Activated CD4-positive, alpha-beta T cell treated with anti-CD3 and anti-CD28 coated beads, Interleukin-2, amount 50 U/mL, for 16 hours (primary cell): ENCODE measurements at places on chromosomes 16 and 17.
A peak's percentile ranks its signal among the peaks of the same experiment; 100 is the strongest.

DNA sequence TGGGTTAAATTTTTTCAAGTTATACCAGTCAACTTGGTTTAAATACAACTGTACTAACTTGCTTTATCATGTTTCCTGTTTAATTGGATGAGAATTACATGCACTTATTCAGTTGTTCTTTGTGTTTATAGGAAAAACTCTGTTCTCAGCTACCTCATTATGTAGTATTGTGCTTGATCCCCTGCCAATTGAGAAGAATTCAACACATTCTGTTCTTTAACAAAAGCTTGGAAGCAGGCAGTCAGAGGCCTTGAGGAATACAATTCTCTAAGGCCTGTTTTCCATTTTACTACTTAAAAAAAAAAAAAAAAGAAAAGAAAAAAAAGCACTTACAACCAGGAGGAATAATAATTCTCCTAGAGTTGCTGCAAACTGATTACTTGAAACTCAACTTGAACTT lies 60.6 kb upstream of the CMIP start:
- DNase-seq = no peak

- no peak for DNase-seq
Measured at GRCh38 chr17:60107526-60108257, 29.0 kb upstream of the HEATR6 start.

- DNase-seq = no peak
Measured at GRCh38 chr16:5665834-5666233, 568.2 kb upstream of the EEF2KMT start.

DNA sequence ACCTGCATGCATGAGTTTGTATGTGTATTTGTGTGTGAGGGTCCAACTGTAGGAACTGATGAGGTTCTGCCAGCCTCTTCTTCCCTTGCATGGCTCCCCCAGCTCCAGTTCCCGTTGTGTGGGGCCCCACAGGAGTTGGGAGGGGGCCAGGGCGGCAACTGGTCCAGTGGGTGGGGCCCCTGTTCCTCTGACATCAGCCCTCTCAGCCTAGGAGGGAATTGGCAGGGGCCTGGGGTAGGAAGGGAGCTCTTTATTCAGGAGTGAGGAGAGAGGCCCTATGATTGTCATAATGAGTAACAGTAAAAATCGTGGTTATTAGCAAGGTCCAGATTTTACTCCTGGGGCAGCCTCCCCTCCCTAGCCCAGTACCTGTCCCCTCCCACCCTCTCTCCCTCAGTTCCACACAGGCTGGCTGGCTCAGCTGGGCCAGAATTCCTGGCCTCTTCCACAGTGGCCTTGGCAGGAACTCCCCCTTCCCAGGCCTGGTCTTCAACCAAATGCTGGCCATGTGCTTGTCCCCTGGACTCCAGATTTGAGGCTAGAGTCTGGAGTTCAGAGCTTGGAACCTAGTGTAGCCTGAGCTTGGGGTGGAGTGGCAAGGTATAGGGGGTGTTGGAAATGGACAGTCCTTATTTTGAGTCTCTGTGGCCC lies 18.9 kb downstream of the RARA start:
- DNase-seq = no peak

- DNase-seq = no peak
Measured at GRCh38 chr16:84764970-84765369, 54.8 kb upstream of the CRISPLD2 start.

DNA sequence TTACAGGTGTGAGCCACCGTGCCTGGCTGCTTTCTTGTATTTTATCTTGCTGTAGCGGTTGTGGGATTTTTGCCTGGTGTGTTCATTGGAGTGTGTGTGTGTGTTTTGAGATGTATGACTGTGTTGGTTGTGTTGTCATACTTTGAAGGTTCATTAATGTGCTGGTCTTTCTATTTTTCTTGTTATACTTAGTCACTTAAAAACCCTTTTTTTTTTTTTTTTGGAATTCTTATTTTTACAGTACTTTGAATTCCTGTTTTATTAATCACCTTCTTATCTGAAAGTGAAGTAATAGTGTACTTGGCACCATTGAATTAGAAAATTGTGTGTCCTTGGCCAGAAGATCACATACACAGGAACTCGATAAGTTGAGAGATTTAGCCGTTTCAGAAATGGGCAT lies 30.2 kb downstream of the TENT4B start:
- no peak for DNase-seq

DNA sequence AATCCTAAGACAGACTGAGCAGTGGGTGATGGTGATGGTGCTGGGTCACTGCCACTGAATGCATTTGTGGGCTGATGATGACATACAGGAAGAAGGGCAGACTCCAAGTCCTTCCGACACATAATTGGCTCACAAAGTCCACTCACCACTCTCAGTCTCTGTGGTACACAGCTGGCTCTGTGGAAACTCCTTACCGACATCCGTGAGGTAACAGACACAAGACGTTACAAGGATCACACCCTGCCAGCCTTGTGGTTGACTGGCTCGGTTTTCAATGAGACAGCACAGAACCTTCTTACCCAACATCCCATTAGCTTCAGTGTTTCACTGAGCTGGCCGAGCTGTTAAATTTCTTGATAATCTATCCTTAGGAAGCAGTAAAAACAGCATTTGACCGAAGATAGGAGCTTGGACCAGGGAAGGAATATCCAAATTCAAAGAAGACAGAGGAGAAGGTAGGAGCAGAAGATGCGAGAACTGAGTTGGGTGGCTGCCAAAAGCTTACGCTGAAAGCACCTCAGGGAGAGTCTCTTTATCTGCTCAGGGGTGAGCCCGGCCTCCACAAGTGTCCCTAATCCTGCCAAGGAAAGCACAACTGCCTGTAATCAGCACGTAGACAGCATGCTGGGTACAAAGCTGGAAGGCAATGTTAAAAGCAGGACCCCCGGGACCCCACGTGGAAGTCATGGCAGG lies 5.5 kb upstream of the MXRA7 start:
- DNase-seq = peak; percentile 46

DNA sequence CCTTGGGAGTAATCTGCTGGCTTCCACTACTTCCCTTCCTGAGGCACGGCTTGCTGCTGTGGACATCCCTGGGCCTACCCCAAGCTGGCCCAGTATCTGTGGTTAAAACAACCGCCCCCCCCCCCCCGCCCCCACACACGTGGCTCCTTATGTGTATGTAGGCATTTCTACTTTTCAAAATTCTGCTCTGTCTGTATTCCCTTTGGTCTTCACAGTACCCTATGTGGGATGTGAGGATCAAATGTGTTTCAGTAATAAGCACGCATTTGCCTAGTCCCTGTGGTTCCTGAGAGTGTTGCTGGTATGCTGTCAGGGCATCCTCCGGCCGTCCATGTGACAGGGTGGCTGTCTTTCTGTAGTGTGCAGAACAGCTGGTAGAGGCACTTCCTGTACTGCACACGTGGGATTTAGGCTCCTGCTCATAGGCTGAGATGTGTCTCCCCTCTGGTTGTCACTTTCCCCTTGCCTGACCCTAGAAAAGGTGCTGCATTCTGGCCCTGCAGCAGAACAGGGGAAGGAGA lies 2.2 kb downstream of the NT5M start:
- DNase-seq = peak; percentile 80

- no peak for DNase-seq
Measured at GRCh38 chr17:3959921-3960601, 4.2 kb downstream of the ATP2A3 start.

DNA sequence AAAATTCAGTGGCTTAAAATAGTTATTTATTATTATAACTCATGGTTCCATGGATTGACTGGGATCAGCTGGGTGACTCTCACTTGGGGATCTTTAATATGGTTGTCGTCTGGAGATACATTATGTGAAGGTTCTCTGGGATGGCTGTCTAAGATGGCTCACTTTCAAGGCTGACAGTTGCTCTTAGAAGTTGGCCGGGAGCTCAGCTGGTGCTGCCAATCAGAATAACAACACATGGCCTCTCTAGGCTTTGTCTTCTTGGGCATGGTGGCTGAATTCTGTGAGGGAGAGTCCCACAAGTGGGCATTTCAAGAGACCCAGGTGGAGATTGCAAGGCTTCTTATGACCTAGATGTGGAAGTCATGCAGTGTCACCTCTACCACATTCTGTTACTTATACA lies 269.7 kb downstream of the CA10 start:
- DNase-seq = no peak

GRCh38 chr16:84143784-84144199 lies 1.2 kb downstream of the HSDL1 start:
- peak; percentile 8 for DNase-seq

DNA sequence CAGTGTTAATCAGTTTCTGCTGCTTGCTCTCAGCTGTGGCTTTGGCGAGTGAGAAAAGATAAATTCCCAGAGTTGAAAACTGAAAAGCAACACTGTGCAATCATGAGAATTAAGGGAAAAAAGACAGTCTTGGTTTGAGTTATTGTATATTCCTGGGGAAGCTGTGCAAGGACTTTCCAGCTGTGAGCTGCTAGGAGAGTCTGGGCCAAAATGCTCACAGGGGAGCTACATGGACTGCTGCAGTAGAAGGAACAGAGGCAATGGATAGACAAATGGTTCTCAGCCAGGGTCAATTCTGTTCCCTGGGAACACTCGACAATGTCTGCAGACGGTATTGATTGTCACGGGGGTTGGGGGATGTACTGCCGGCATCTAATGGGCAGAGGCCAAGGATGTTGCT lies 102.0 kb upstream of the ADAMTS18 start:
- DNase-seq = no peak

DNA sequence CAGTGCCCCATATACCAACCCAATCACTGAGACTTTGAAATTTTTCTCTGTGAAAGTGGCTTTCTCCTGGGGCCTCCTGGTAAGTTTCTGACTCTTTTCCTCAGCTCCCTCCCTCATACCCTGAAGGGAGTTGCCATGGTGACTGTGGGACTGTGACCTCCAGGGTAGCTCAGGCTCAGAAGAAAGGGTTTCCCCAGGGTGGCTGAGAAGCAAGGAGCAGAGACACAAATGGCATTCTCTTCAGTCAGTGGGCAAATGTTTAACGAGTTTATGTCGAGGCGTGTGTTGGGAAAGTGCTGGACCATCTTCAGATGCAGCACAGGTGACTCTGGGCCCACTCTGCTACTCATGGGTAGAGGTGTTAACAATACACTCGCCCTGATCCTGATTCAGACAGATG lies 46.8 kb downstream of the MRPS23 start:
- DNase-seq = no peak

- DNase-seq = no peak
Measured at GRCh38 chr16:47413041-47413440, 47.8 kb downstream of the ITFG1 start.

DNA sequence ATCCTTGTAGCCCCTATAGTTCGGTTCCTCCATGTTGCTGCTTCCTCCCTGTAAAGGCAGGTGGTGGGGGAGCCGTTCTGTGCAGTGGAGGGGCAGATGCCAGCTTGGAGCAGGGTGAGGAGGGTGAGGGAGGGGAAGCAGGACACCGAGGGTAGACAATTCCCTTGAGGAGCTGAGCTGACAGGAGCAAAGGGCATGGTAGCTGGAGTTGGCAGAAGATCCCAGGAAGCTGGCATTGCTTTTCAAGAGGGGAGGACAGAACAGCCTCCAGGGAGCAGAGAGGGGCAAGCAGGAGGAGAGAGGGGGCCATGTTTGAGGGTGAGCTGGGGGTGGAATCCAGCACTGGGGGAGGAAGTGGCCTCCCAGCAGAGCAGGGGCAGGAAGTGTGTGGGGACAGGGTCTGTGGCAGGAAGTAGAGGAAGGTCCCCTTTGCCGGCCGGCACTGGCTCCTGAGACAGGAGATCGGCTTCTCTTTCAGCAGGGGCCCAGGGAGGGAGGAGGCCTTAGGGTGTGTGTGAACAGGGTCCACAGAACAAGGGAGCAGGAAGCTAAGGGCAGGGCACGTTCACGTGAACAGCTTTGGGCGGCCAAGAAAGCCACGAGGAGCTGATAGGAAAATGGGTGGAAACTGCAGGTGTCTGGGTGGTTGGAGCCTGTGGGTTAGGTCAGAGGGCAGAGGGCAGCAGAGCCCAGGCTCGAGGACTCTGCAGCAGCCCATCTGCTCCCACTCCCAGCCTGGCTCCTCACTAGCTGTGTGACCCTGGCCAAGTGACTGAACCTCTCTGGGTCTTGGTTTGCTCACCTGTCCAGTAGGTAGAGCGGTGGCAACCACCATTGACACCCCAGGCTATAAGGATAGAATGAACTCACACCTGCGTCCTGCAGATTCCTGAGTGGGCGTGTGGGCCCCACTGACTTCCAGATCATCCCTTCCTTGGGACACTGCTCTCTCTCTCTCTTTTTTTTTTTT lies 17.5 kb upstream of the SPNS2 start:
- peak; percentile 46 for DNase-seq

- no peak for DNase-seq
Measured at GRCh38 chr16:86467490-86467889, 42.8 kb upstream of the FOXF1 start.

- DNase-seq = no peak
Measured at GRCh38 chr17:74565126-74565525, 2.2 kb downstream of the CD300H start.

DNA sequence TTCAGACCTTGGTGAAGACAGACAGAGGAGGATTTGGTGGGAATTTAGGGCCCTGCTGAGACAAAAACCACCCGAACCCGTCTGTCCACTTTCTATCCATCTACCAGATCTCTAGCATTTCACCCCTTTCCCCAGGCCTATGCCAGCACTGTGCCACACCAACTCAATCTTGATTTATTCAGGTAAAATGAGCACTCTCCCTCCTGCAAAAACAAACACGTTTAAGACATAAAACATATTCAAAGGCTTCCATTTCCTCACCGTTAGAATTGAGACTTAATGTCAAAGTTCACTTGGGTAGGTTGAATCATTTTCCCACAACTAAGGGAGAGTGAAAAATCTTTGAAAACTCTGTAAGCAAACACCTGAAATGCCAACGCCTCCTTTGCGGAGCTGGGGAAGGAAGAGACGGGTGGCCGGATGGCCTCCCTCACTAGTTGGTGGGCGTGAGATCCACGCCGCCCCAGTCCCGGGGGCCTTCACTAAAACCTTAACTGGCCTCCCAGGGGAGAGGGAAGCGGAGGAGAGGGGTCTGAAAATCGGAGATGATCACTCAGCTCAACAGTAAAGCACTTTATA lies 862 bp downstream of the DCAKD start:
- peak; percentile 51 for DNase-seq

DNA sequence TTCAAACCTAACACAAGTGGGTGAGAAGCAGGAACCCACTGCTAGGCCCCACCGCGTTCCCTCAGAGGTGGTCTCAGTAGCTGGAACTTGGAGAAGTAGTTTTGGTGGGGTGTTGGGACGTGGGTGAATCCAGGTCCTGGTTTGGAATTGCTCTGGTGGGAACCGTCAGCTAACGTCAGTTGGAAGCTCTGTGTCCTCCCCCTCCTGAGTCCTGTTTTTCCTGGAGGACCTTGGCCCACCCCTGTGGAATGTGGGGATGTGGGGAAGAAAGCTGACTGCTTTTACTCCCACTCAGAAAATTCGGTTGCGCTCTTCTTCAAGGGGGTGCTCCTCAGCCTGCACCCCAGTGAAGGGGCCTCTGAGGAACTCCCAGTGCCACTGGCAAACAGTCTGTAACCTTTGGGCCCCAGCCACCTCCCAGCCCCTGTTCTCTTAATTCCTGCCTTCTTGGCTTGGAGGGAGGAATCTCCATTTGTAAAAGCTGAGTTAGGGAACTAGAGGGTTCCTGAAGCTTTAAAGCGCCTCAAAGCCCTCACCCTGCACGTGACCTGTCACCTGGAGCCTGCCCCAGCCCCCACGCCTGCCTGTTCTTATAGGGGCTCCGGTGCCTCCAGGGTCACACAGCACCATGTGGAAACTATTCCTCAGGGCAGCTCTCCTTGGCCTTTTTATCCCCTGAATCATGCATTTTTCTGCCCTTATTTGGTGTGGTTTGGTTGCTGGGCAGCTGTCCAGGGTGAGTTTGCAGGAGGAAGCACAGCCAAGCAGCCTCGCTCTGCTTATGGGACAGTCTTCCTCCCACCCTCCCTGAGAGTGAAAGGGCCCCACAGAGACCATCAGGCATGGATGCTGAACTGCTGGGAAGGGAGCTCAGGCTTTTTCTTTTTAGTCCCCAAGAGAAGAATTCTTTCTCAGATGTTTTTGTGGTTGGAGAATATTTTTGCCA lies 16.2 kb upstream of the NAGLU start:
- no peak for DNase-seq

GRCh38 chr17:40352237-40352778 lies 12.2 kb downstream of the GJD3 start:
- DNase-seq = no peak
